ENCODE measurements at places on chromosomes 3 and 15.

- DNase-seq = no peak
Measured at GRCh38 chr15:99437315-99438223, 128.2 kb upstream of the MEF2A start.

GRCh38 chr15:36234743-36235142 is 344.7 kb upstream of the CDIN1 start:
- no peak for DNase-seq

DNA sequence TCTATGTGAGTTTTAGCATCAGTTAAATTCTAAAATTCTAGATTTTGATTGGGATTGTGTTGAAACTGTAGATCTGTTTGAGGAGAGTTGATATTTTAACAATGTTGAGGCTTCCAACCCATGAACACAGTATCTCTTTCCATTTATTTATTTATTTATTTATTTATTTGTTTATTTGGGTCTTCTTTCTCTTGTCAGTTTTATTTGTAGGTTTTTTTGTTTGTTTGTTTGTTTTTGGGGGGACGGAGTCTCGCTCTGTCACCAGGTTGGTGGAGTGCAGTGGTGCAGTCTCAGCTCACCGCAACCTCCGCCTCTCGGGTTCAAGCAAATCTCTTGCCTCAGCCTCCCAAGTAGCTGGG is 25.3 kb downstream of the MRAS start:
- no peak for DNase-seq

GRCh38 chr3:100227511-100227921 is 33.3 kb upstream of the TBC1D23 start:
- no peak for DNase-seq

GRCh38 chr15:60582370-60583036 is 103.6 kb upstream of the ICE2 start:
- DNase-seq = no peak

DNA sequence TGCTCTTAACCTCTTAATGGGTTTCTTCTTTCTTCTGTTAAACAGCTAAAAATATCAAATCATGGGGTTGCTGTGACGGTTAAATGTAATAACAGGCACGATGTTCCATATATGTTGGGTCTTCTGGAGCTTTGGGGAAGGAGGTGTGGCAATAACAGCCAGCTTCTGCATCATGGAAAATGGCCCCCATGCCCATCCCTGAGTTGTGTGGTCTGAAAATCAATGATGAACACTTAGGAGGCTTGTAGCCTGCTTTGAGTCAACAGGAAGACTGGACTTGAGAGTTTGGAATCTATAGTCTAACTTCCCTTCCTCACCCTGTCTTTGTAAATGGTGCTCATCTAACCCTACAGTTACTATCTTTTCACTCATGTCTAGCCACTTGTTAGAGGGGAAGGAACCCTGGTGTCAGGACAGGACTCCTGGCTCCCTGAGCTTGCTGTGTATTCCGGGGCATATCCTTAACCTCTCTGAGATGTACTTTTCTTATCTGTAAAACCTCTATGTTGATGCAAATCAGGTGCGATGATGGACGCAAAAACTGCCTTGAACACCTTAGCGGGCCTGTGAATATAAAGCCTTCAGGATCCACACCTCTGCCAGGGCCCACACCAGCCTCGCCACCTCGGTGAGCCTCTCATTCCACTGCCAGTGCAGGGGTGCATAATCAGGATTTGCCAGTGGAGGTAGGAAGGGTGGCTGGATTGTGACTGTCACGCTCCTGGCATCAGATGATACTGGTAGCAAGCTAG is 27.5 kb downstream of the SMAD3 start:
- DNase-seq = no peak

DNA sequence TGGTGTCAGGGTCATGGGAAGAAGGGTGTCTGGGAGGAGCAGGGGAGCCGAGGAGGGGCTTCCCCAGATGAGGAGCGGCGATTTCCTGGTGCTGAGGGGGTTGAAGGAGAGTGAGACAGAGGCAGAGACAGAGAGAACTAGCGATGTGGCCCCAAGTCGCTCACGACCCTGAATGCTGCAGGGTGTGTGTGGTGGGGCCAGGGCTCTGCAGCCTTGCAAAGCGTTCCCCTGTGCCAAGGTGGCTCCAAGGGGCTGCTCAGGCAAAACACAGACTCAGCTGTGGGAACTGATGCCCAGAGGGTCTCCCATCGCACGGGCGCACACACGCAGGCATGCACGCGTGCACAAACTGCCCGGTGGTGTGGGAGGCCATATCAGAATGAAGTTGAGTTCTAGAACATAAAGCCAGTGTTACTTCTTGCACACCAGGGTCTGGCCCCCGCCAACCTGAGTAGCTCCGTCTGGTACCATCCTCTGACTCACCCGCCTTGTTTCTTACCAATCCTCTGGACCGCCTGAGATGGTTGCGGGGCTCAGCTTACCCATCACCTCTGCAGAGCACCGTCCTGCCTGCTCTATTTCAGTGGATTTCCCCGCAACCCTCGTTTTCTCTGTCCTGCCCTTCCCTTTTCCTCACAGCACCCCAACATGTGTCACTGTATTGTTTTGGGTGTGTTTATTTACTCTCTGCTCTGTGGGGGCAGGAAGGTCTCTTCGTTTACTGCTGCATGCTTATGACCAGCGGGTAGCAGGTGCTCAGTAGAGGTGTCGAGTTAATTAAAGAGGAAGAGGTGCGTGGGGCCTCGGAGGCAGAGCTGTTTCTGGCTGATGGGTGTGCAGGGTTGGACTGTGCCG is 4.5 kb downstream of the MELTF start:
- no peak for DNase-seq
